ENCODE measurements at places on chromosomes 2 and 18.

DNA sequence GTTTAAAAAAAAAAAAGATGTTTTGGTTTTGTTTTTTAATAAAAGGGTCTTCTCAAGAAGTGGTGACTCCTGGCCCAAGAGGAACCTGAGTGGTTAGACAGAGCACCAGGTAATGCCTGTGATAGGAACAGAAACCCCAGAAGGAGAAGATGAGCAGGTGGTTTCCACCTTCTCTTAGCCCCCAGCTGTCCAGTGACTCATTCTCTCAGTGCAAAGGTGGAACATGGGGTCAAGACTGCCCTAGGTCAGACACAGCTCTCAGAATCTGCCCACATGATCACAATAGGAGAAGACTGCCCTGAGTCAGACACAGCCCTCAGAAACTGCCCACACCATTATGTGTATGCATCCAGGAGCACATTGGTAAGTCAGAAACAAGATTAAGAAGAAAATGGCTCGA is 61.8 kb downstream of the TBC1D8 start:
- no peak for DNase-seq

DNA sequence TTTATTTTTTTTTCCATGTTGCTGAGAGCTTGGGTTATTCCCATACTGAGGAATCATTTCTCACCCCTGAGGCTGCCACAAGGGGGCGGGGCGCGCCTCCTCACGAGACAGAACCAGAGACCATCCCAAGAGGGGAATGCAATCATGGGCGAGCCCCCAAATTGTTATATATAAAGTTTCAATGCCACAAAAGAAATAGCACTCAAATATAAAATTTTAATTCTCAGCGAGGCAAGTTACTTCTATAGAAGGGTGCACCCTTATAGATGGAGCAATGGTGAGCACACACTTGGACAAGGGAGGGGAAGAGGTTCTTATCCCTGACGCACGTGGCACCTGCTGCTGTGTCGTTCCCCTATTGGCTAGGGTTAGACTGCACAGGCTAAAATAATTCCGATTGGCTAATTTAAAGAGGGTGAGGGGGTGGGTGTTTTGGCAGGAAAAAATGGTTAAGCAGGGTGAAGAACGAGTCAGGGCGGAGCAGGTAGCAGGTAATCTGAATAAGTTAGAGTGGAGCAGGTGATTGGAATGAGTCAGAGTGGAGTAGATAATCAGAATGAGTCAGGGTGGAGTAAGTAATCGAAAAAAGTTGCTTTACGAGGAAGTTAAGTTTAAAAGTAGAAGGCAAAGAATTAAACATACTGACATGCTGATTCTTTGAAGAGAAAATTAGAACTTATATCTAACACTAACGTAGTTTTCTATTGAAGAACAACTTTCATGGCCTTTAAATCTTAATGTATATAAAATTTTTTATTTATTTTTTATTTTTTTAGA is 177.5 kb downstream of the MTCL1 start:
- no peak for DNase-seq

DNA sequence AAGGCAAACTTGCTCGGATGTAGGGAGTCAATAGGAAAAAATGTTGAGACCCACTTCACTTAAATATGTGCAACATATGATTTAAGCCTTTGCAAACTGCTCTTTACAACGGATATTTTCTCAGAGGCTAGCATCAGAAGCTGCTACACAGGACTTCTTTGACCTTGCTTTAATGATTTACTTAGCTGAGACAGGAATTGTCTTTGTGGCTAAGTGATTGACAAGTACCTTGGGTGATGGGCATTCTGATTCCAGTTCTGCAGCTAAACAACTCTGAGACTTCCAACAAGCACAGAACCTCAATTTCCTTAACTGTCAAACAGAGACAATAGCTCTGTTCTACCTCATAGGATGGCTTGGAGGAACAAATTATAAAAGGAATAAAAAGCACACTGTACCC is 150.2 kb downstream of the NCKAP5 start:
- DNase-seq: no peak

GRCh38 chr2:197185676-197186075 is 124.9 kb downstream of the ANKRD44 start:
- DNase-seq: no peak

DNA sequence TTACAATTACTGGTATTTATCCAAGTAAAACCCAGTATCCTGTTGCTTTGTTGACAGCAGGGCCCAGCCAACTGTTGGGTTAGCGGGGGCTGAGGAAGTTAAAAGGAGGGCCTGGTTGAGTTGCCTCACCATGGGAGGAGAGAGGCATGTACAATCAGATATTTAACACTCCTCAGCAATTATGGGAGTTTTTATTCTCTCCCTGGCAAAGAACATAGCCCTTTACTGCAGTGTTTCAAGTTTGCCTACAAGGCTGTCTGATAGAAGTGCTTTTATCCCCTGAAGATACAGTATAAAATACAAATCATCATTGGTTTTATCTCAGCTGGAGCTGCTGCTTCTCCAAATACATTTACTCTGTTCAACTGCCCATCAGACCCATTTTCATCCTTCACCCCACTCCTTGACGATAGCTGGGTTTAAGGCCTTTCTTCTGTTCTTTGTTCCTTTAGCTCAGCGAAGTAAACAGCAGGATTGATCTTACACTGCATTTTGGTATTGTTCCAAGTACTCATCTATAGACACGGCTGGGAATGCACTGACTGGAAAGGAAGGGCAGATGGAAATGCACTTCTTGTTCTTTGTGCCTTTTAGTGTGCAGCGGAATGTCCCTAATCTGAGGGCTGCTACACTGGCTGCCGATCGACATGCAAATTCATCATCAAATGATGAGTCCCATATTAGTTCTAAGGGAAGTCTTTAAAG is 402.5 kb upstream of the SPRED2 start:
- DNase-seq: no peak

DNA sequence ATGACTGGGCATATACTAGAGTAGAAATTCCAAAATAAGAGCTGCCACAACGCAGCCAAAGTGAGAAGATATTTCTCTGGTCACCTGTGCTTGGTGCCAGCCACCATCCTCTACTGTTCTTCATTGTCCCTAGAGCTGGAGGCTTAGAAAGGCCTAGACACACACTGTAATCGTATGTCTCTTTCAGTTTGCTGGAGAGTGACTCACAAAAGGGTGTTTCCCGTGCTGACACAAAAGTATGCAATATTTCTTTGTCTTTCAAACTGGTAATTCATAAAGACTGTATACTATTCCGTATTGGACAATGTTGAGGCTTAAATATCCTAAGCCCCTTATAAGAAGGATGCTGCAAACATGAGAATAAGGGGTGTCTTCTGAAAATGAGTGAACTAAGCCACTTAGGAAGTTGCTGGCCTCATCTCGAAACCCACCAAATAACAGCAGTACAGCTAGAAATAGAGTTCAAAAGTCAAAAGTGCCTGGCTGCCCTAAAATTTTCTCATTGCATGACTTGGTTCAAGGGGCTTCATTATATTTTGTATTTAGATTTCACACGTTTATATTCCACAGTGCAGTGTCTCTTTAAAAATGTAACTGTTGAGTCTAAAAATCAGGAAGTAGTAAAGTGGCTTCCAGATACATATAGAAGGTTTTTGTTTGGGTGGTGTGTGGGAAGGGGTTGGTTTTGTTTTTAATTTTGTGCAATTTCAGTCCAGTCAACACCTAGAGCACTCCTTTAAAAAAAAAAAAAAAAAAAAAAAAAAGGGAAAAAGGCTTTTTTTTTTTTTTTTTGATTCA is 601.1 kb downstream of the ARHGAP15 start:
- no peak for DNase-seq

GRCh38 chr2:119728421-119728820 is 31.3 kb upstream of the PTPN4 start:
- DNase-seq: no peak

- no peak for DNase-seq
Observed at GRCh38 chr2:132033949-132034348, 127.8 kb downstream of the ANKRD30BL start.
